ENCODE measurements at places on chromosomes 5 and 9.

DNA sequence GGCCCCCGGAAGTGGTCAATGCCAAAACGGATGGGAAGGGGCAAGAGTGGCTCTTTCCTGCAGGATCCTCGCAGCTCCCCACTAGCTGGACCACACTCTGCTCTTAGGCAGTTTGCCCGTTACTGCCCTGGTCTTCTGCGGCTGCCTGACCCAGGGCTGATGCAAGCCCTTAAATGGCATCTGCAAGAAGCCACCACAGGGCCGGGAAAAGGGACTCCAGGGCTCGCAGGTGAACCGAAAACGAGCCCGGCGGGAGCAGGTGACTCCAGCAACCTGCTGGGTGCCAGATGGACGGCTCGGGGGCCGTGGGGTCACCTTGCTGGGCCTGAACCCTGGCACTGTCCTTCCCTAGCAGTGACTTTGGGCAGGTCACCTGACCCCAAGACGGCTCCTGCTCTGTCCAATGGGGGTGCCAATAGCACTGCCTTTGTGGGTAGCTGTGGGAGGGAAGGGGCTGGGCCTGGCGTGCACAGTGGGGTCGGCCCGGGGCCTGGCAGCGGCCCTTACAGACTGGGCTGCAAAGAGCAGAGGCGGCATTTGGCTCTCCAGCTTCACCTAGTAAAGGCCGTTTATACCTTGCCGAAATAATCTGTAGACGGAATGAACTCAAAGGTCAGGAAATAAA is 1.3 kb downstream of the TMEM250 start:
- no peak for DNase-seq

GRCh38 chr5:106862450-106863193 is 808.1 kb downstream of the EFNA5 start:
- no peak for DNase-seq

- DNase-seq: no peak
Observed at GRCh38 chr5:92371889-92372235, 988.7 kb upstream of the ARRDC3 start.

GRCh38 chr9:98944057-98944733 is 488 bp downstream of the COL15A1 start:
- no peak for DNase-seq

DNA sequence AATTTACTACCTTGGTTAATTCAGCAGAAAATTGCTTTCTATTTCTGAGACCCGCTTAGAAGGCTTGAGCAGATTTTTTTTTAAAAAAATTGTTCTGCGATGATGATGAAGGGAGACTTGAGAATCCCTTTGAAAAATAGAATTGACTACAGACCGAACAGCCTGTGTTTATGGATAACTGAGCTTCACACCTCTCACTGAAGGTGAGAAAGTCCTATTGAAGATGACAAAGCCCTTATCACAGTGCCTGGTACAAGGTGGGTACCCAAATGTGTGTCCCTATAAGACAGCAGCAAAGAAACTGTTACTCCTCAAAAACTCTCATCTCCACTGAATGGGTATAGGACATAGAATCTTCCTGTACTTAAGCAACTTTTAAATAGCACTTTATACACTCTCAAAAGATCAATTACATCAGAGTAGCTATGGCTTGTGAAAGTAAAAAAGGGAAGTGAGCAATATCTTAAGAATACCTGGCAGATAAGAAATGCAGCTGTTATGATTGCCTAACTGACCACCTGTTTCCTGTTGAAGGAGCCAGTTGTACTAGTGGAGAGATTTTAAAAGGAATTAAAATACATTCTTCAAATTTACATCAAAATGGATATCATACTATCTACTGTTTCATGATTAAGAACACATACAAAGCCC is 419.7 kb downstream of the CHSY3 start:
- no peak for DNase-seq

DNA sequence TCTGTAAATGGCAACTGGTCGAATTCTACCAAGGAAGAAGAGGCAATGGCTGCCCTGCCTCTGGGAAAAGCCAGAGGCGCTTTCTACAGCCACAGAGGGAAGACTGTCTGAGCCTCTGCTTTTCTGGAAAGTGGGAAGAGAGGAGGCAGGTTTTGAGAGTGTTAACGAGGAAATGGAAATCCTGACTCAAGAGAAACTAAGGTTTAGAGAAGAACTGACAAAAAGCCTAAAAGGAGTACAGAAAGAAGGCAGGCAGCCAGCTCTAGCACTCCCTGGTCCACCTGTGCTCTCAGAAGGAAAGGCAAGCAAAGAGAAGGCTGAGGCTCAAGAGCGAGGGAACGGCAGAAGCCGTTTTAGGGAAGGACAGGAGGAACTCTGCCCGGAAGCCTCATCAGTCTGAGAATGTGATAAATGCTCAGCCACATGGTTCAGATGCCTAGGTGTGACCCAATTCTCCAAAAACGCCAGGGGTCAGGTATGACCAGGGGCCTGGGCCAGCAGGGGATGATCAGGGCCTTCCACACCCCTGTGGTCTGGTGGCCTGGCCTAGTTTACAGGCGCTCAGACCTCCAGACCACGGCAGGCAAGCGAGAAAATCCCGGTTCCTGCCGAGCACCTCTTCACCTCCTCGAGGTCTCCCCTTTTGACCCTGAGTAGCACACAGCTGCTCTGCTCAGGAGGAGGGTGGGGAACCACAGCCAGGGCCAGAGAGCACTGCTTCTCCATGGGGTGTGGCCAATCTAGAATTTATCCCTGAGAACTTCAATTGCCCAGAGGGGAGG is 79.9 kb upstream of the FBXW11 start:
- DNase-seq: no peak

GRCh38 chr5:59525957-59526356 is 367.6 kb downstream of the PDE4D start:
- no peak for DNase-seq

GRCh38 chr5:127758766-127759283 is 55.6 kb downstream of the CCDC192 start:
- DNase-seq: no peak

DNA sequence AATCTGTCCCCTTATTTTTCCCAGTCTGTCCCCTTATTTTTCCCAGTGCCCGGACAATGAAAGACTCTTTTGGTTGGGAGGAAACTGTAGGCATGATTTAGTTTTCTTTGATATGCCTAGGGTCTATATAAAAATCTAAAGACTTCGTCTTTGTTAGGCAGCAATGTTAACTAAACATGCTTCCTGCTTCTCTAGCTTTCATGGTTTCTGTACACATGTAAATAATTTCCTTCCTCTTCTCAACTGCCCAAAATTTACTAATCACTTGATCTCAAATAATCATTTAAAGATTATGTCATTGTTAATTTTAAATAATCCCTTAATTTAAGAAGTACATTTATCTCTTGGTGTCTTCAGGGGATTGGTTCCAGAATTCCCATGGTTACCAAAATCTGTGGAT is 47.8 kb upstream of the RAPGEF6 start:
- DNase-seq: no peak

- DNase-seq: no peak
Observed at GRCh38 chr9:38108326-38108725, 39.3 kb upstream of the SHB start.

- DNase-seq: no peak
Observed at GRCh38 chr9:98970532-98971041, 26.9 kb downstream of the COL15A1 start.

DNA sequence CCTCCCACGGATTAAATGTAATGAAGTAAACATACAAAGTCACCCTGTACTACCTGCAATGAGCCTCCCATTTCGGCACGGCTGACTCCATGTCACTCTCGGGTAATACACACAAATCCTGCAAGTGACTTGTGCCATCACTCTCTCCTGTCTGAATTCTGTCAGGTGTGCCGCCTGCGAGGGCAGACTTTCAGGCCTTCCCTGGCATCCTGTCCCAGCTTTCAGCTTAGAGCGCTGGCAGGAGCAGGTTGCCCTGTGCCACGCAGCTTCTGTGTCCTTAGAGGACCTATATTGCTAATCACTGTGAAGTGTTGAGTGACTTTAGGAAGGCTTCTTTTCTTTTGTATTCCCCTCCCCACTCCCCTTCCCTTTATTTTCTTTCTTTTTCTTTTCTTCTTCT is 25.8 kb upstream of the S1PR3 start:
- DNase-seq: no peak

DNA sequence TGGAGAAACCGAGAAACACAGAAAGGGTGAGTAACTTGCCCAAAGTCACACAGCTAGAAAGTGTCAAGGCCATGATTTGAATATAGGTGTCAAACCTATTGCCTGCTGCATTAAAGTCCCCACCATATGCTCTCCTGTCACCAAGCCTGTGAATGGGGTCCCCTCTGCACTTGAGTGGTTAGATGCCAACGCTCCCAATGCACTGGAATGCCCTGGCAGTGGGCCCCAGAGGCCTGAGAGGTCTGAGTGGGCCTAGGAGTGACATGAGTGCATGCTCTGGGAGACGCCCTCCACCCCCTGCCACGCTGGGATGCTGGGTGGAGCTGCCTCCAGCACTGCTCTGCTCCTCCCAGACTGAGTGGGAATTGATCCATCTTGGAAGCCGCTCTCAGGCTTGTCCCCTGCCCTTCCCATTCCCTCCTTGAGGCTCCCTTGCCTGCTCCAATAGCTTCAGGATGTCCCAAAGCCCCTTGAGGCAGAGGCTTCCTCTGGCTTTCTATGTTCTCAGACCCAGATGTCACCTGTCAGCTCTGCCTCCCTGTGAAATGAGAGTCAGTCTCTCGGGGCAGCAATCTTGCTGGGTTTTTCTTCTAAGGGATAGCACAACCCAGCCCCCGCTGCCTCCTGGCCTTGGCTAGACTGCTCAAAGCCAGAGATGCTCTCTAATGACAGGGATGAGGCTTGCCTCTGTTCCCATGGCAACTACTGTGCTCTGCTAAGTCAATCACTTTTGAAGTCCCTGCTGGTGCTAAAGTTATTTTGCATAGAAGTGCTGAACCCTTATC is 6.6 kb upstream of the ARSI start:
- DNase-seq: no peak

DNA sequence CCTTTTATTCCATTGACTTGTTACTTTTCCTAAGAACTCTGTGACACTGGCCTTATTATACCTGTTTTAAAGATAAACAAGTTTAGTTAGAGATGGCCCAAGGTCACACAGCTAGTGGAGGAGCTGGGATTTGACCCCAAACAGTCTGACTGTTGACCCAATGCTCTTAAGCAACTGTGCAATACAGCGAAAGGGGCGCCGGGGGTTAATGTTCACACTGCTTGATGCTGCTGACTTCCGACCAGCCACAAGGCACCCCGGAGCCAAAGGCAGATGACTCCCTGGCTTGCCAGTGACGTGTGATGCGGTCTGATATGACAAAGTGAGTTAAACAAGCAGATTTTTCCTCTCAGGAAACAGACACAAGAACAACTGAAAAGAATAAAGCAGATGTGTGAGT is 23.9 kb downstream of the PIK3R1 start:
- peak; percentile 52 for DNase-seq

- no peak for DNase-seq
Observed at GRCh38 chr5:124461157-124461556, 285.3 kb downstream of the ZNF608 start.

GRCh38 chr5:125115195-125115525 is 368.7 kb upstream of the ZNF608 start:
- no peak for DNase-seq

DNA sequence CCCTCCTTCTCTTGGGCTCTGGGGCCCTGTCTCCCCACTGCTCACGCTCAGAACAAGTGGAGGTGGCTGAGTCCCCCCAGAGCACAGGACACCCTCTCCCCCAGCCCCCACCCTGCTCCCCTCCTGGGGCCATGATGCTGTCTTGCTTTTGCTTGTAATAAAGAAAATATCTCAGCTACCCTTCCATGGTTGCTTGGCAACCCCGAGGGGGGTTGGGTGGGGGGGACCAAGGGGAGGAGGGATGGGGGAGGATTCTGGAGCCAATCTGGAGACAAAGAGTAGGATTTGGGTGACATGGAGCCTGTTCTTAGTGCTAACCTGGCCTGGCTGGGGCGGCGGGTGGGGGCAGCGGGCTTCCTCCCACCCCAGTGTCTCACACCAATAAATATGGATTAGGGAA is 16.1 kb upstream of the CERCAM start:
- no peak for DNase-seq

DNA sequence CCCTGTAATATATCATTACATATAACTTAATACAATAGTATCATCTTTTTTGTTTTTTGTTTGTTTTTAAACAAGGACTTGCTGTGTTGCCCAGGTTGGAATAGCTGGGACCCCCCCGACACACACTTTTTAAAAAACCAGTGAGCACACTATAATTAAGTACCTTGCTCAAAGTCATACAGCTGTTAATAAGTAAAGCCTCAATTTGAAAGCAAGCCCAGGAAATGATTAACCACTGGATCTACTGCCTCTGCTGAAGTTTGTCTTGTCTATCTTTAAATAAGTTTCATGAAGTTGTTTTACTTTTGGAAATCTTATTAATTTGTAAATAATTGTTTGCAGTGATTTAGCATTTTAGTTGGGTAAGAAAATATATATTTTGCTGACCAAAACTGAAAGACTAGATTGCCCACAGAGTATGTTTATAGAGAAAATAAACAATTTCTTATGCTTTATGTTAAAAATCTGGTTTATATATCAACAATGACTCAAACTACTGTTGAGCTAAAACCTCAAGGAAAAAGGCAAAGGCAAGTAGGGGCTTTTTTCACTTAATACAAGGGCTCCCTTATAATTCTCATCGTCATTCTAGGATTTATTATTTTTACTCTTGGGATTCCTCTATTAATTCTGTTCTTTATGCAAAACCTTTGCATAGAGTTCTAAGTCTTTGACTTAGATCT is 5.8 kb upstream of the CARNMT1 start:
- no peak for DNase-seq

DNA sequence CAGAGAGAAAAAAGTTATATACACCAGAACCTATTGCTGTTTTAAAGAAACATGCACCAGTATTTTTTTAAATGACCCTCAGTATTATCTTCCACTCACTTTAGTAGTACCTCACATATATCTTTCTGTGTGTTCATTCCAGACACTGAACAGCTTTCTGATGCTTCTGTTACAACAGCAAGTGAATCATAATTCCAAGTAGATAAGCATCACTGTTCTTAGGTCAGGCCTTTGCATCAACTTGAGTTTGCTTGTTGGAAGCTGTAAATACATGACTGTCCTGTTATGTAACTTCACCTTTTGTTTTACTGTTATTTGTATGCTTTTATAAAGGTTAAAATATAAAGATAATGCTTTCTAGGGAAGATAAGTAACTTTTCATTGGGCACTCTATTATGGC is 184.4 kb downstream of the ISL1 start:
- DNase-seq: no peak

DNA sequence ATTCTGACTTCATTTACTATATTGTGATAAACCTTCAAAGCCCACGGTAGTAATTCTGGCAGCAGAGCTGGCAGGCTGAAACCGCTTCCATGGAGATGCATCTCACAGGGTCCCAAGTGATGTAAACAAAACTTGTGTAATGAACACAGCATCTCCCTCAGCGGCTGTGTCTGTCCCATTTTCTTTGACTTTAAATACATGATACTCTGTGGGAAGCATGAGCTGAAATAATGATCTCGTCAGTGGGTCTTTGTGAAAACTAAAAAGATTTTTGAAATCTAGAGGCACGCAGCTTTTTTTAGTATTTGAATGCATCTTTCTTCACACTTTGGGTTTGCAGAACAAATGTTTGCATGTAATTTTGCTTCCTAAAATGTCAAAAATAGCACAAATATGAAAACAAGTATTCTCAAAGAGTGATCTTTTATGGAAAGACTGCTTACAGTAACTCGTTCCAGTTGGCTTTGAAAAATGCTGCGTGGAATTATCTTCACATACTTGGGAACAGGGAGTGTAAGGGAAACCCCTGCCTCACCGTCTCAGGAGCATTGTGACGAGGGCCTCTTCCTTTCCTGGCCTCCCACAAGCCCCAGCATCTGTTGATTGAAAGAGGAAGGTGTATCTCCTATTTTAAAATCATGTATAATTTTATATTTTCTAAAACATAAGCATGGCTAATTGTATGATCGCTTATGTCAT is 18.1 kb upstream of the LPCAT1 start:
- no peak for DNase-seq

- no peak for DNase-seq
Observed at GRCh38 chr9:33659921-33660320, 135.4 kb upstream of the PRSS3 start.

Data from activated T-helper 1 cell treated with anti-CD3 and anti-CD28 coated beads, Interleukin-2, amount 50 U/mL, for 16 hours (primary cell).